ENCODE measurements at places on chromosomes 11 and 22.

DNA sequence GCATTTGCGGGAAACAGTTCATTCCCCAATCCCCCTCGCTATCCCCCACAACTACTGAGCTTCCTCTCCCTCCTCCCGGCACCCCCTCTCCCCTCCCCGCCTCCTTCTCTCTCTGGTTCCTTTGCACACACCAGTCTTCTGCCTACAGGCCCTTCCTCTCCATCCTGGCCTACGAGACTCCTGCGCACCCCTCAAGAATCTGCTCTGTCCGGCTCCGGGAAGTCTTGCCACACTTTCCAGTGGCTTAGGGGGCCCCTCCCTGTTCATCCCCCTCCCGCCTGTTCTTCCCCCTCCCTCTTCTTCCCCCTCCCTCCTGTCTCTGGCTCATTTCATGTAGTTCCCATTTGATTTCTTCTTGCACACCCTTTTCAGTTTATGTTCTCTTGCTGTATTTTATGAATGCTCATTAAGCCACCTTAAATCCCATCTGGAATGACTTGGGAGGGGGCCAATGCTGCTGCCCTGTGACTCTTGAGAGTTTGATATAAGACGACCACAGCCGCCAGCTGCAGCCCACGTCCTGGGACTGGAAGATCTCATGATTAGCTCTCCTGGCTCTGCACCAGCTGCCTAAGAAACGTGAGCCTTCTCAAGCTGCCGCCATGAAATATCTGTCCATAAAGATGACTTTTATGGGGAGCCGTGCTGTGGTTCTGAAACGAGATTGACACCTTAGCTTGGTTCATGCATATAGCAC is 50.9 kb downstream of the RPS6KA4 start:
- no peak for DNase-seq

DNA sequence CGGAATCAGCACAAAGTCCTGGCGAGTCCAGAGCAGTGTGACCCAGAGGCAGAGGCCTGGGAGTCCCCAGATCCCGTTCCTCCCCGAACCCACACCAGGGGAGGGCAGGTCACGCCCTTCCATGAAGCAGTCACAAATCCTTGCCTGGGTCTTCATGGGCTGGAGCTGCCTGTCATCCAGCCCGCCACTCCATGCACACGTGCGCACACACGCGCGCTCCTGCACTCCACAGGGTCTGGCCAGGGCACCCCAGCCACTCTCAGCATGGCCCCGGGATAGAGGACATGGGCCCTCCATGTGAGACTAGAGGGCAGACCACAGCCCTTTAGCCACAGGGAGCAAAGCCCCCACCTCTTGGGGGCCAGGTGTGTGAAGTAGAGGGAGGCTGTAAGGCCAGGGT is 5.7 kb upstream of the TNFRSF13C start:
- DNase-seq = no peak

DNA sequence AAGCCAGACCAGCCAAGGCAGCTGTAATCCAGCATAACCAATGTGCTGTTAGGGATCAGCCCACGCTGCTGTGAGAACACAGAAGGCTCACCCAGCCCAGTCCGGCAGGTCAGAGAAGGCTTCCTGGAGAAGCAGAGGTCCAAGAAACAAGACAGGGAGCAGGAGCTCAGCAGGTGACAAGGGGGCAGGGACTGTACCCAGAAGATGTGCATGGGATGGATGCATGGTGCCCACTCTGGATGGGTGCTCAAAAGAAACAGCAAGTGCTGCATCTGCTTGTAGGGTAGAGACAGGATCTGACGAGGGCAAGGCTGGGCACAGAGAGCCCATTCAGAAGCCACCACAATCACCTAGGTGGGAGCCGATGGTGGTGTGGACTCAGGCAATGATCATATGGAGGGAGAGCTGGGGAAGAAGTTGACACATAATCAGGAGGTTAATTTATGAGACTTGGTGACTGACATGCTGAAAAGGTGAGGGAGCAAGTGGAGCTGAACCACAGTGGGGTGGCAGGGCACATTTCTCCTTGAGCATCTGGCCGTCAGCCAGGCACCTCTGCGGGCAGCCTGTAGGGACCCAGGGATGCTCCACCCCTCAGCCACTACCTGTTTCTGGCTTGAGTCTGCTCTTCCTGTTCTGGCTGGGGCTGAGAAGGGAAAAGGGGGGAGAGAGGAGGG is 102.3 kb upstream of the DRD2 start:
- no peak for DNase-seq

GRCh38 chr11:88292171-88292843 is 45.2 kb downstream of the CTSC start:
- DNase-seq = peak; percentile 27

DNA sequence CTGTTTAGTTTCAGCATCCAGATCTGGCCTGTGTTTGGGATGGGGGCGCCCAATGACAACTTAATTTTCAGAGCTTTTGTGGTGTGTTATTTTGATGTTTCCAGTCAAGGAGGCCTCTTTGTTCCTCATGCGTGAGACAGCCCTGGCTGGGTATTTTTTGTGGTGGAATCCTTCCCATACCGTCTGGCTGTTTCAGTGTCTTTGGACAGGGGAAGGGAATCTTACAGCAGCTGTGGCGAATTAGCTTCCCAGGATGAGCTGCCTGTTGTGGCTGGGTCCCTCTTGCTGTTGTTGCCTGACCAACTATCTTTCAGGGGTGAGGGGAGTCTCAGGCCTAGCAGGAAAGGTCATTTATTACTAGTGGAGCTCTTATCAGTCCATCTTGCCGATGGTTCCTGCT is 138.8 kb downstream of the ARHGAP20 start:
- DNase-seq = no peak

DNA sequence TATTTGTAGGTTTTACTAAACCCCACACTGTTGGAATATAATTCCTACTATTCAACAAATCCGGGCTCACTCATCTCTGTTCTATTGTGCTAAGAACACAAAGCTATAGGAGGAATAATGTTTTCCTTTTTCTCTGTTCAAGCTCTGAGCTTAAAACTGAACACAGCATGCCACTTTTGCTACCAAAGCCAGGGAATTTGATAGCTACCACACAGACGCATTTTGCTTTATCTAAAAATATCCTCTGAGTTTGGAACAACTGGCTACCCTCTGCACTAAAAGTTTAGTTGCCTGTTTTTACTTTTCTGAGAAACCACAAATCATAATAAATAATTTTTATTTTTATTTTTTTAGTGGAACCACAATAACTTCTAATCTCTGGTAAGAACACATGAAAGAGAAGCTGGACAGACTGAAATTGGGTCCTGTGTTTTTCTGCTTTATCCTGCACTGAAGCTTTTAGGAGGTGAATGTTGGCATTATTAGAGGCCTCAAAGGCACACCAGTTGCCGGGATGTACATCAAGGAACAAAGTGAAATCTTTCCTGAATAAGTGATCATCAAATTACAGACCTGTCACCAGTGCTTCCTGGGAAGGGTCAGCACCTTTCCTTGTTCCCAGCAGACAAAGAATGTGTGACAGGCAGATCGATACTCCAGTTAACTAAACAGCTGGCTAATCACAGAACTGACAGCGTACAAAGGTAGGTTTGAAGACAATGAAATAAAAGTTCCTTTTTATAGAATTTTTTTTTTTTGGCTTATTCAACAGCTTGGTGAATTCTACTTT is 523.2 kb upstream of the TENM4 start:
- no peak for DNase-seq

- DNase-seq = no peak
Observed at GRCh38 chr11:58641803-58642581, 19.5 kb downstream of the CNTF start.

GRCh38 chr11:12809864-12810567 is 135.8 kb downstream of the TEAD1 start:
- DNase-seq = no peak

DNA sequence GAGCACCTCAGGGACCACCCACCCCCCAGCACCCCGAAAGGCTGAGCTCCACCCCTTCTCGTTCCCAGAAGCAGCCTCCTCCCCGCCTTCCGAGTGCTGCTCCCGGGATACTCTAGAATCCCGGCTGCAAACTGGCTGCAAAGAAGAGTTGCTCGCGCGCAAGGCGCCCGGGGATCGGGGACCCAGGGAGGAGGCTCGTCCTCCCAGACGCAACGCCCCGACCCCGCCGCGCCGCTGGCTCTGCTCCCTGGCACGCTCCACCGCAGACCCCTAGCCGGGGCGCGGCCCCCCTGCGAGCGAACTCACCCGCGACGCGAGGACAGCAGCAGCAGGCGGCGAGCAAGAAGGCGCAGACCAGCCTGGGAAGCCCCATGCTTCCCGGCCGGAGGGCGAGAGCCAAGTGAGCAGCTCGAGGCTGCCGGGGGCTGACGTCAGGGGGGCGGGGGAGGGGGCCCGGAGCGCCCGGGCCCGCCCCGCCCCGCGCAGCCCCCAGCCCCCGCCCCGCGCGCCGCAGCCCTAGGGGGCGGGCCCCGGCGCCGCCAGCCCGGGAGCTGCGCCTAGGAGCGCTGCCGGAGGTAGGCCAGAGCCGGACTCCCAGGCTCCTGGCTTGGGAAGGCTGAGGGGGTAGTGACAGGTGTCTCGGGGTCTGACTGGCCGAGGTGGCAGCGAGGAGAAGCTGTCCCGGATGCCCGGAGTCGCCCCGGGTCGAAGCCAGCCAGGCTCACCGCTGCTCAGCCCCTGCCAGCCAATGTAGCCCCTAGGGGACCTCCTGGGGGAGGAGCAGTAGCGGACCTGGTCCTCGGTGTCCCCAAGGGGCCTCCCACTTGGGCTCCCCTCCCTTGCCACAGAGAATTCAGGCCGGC is at the start of gene MCAM:
Gene MCAM, minus strand, starts transcription at position 402 of the 863 bp plus-strand sequence. Its CDS starts 29 bp downstream, at position 373.
- no peak for DNase-seq

GRCh38 chr11:70810133-70810532 is 411.8 kb downstream of the CTTN start:
- DNase-seq = no peak

- DNase-seq = peak; percentile 53
Observed at GRCh38 chr22:25777870-25778269, 35.9 kb downstream of the MYO18B start.

DNA sequence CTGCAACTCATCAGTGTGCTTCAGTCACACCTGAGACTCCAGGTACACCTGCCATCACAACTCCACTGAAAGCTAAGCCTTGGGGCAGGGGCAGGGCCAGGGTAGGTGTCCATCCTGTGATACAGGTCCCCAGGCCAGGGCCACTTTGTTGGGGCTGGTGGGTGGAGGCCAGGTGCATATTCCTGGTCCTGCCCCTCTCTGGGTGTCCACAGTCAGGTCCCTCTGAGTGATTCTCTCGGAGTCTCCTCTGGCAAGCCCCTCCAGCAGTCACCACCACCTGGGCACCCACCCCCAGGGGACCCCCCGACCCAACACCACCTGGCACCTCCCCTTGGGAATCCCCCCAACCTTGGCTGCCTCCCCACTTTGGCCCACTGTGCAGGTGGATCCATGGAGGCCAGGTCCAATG is 9.5 kb upstream of the ACR start:
- DNase-seq = no peak

GRCh38 chr11:111937461-111937769 is 272 bp downstream of the DIXDC1 start:
- DNase-seq = no peak

DNA sequence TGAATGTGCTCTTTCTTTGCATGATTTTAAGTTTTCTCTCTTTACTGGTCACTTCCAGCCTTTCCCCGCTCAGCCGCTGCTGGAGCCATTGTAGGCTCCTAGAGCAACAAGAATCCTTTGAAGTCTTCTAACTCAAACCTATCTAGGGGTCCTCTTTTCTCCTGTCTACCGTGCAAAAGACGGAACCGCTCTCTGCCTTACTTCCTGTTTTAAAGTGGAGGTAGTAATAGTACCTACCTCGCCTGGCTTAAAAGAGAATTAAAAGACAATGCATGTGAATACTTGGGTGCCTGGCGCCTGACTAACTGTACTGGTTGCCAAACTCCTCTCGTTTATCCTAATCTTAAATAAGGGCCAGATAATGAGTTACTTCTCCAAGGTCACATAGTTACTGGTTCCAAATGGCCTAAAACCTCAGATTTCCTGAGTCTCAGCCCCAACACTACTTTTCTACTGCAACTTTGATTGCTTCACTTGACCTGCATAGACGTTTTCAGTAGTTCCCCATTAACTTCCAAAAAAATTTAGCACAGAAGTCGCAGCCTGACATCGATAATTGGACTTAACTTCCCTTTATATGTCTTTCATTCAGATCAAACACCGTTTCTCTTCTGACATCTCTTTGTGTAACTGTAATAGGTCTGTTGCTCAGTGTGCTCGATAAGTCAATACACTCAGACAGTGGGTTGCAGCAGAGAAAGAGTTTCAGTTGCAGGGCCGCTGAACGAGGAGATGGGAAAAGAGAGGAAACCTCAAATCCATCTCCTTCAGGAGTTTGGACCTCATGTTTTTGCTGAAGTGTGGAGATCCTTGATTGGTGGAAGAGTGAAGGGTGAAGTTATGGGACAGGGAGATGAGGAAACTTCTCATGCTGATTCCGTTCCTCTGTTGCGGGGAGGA is 891 bp downstream of the SAMM50 start:
- peak; percentile 36 for DNase-seq

DNA sequence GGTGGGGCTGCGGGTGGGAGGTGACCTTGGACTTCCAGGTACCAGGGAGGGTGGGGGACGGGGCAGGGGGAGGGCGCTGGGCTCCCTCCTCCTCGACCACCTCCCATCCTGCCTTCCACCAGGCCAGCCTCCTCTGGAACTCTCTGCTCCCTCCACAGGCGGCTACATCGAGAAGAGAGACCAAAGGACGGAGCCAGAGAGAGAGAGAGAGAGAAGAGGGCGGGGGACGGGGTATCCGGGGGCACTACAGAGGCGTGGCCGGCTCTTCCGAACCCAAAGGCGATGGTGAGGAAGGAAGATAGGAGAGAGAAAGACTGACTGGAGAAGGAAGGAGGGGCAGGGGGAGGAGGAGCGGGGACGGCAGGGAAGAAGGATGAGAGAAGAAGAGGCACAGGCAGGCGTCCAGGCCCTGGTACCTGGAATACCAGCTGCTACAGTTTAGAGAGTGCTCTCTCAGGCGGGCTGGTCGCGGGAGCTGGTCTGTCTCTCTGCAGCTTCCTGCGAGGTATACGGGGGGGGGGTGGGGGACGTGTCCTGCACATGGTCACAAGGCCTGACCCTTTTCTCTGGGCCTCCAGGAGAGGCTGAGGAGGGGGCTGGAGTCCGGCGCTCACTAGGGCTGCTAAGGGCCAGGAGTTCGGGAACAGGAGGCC is 38.0 kb downstream of the IGSF9B start:
- DNase-seq = no peak

- no peak for DNase-seq
Observed at GRCh38 chr11:127815331-127815730, 772.0 kb downstream of the ETS1 start.

DNA sequence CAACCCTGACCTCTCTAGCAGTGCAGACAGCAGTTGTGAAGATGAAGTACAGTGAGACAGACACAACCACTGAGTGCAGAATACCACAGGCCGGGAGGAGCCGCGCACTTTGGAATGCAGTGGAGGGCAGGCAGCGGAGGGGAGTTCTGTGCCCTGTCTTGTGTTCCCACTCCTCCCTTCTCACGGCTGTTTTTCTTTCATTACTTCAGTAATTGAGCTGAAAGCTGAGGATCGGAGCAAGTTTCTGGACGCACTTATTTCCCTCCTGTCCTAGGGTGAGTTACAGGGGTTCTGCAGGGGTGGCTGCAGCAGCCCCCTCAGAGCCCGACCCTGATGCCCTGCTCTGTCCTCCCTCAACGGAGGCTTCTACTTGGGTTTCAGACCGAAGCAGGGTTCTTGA is 5.6 kb downstream of the CLDN5 start:
- DNase-seq = no peak

Data from hematopoietic multipotent progenitor cell treated with erythropoietin and hydrocortisone succinate and interleukin-3 and kit ligand, for 8 days (in vitro differentiated cells).